ENCODE measurements at places on chromosomes 12 and 14.

DNA sequence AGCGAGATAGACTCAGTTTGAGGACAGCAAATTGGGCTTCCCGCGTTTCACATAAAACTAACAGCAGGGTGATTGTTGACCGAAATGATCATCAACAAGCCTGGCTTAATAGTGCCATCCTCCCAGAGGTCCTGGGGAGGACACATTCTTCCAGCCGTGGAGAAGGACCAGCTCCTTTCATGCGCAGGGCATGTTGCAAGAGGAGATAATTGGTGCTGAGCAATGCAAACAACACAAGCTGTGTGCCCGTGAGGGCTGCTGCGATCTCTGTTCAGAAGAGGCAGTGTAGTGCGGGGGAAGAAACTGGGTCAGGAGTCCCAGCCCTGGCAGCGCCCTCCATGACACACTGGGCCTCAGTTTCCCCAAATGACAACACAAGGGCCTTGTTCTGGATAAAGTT, 54.3 kb downstream of the CCDC85C start:
- DNase-seq = no peak

DNA sequence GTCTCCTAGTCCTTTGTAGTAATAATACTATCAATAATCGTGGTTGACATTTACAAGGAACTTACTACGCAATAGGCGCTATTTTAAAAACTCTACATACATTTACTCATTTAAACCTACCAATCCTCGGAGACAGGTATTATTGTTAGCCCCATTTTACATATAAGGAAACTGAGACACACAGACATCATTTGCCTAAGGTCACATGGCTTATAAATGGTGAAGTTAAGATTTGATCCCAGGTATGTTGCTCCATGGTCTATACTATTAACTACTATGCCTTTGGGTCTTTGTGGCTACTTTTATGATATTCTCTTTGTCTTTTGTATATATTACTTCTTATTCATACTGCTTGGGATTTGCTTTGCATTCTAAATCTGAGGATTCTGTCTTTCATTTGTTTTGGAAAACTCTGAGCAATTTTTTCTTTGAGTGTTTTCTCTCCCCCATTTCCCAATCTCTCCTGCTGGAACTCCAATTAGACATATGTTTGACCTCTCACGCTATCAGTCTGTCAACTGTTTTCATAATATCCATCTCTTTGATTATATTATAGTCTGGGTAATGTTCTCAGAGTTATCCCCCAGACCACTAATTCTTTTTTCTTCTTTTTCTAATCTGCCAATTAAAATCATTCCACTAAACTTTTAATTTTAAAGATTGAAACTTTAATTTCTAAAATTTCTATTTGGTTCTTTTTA, 10.9 kb downstream of the NT5DC3 start:
- DNase-seq = no peak

DNA sequence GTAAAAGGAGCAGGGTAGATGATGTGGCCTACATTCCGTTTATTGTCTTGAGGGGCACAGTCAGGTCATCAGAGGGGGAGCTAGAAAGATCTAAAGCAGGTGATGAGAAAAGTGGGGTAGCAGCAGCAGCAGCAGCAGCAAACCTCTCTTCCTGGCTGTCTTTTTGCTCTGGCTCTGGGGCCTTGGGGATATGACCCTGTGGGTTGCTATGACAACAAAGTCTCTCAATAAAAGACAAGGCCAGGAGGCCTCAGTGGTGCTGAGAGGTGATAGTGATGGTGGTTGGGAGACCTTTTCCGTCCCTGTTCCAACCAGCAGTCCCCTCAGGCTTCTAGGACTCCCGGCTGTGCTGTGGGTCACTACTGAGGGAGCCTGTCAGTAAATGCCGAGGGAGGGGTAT, 138.6 kb downstream of the SLC8A3 start:
- no peak for DNase-seq

- DNase-seq = no peak
Observed at GRCh38 chr12:110284597-110284996, 3.5 kb downstream of the ATP2A2 start.

DNA sequence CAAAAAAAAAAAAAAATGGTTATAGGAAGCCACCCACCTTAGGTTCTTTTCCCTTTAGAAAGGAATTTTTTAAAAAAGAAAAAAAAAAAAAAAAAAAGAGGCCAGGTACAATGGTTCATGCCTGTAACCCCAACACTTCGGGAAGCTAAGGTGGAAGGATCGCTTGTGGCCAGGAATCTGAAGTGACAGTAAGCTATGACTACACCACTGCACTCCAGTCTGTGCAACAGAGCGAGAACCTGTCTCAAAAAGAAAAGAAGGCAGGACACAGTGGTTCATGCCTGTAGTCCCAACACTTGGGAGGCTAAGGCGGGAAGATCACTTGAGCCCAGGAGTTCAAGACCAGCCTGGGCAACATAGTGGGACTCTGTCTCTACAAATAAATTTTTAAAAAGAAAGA, 36.0 kb downstream of the SPTLC2 start:
- DNase-seq = no peak

- no peak for DNase-seq
Observed at GRCh38 chr12:26736563-26737486, 96.2 kb downstream of the ITPR2 start.

DNA sequence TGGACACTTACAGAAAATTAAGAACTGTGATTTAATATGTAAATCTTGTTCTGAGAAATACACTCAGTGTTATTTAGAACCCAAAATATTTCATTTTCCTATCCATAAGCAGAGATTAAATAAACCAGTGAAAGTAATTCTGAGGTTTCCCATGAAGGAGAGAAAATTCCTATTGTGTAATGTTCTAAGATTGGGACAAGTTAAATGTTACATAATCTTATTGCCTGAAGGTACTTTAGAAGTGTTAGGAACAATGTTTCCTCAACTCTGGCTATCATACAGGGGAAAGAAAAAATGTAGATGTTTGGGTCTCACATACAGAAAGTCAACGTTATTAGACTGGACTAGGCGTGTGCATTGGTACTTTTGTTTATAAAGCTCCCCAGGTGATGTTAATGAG, 281.9 kb upstream of the SYT10 start:
- no peak for DNase-seq

DNA sequence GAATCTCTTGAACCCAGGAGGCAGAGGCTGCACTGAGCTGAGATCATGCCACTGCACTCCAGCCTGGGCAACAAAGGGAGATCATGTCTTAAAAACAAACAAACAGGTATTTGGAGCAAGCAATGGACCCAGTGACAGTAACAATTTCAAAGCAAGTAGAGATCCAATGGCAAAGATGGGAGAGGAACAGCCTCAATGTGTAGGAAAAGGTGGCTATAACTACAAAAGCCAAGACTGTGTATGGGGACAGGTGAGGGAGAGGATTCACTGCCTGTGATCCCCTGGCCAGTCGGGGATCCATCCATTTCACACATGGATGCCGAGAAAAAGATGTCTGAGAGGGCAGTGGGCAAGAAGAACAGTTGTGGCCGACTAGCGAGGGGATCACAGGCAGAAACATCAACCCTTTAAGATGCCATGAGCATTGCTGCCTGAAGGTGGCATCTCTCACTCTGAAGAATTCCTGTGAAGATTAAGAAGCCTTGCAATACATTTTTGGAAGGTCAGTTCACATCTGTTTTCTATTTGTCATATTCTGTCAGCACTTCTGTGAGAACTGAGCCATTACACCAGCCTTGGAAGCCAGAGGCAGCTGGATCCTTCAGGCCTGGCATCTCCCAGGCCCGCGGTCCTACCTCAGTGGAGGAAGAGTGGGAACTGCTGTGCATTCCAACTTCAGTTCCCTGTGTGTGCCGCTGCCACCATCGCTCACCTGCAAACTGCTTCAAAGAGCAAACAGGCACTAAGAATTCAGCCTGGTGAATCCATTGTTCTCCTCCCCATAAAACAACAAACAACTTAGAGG, 54.5 kb upstream of the FRS2 start:
- DNase-seq = no peak

DNA sequence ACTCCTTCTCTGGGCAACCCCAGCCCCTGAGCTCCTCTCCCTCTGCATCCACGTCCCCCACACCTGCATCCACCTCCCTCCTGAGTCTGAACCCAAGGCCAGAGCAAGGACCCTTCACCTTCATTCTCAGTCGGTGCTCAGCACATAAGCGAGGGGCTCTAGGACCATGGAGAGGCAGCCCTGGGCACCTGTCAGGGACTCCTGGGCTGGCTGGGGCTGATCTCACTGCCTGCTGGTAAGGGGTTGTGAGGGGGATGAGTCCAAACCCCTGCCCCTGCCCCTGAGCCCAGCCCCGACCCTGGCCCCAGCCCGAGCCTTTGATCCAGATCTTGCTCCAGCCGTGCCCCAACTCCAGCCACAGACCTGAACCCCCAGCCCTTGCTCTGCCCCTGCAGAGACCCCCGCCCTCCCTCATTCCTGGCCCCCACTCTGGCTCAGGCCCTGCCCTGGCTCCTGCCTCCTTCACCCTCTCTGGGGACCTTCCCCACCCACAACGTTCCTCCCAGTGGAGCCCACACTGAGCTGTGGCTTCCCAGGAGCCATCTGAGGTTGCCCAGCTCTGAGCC, 888 bp upstream of the CCDC197 start:
- DNase-seq = no peak

GRCh38 chr12:111431772-111432171, 26.0 kb downstream of the SH2B3 start:
- no peak for DNase-seq

- DNase-seq = no peak
Observed at GRCh38 chr12:82745063-82745674, 58.5 kb downstream of the TMTC2 start.

All from stimulated activated CD8-positive, alpha-beta memory T cell treated with anti-CD3 and anti-CD28 coated beads, Interleukin-2, amount 100 ng/mL, for 1 hour (primary cell).